ENCODE measurements at places on chromosomes 4 and X.

GRCh38 chr4:125225806-125226205 lies 88.9 kb upstream of the FAT4 start:
- DNase-seq, result no peak

- no peak for DNase-seq
Observed at GRCh38 chr4:140168474-140168873, 14.5 kb upstream of the MAML3 start.

DNA sequence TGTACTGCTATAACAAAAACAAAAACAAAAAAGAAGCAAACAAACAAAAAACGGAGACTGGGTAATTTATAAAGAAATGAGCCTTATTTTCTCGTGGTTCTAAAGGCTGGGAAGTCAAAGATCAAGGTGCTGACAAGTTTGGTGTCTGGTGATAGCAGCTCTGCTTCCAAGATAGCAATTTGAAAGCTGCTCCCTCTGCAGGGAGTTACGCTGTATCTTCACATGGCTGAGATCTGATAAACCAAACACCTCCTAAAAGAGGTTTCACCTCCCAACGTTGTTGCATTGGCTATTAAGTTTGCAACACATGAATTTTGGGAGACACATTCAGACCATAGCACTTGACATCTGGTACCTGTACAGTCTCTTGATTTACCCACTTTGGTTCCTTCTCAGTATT lies 854.2 kb downstream of the CENPC start:
- no peak for DNase-seq

DNA sequence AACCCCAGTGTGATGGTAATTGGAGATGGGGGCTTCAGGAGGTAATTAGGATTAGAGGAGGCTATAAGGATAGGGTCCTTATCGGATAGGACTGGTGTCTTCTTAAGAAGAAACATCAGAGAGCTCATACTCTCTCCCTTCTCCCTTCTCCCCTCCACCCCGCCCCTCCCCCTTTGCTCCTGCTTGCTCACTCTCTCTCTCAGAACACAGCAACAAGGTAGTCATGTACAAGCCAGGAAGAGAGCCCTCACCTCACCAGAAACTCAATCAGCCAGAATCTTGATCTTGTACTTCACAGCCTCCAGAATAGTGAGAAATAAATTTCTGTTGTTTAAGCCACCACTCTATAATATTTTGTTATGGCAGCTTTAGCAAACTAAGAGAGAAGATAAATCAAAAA lies 4.5 kb downstream of the DDX60L start:
- DNase-seq, result no peak

- no peak for DNase-seq
Observed at GRCh38 chr4:81919223-81919622, 447.5 kb upstream of the RASGEF1B start.
